ENCODE measurements at places on chromosomes 2 and 18.

GRCh38 chr2:73897240-73897583, 4.4 kb downstream of the ACTG2 start:
- DNase-seq = no peak

- no peak for DNase-seq
Observed at GRCh38 chr18:28635530-28635929, 458.6 kb upstream of the CDH2 start.

DNA sequence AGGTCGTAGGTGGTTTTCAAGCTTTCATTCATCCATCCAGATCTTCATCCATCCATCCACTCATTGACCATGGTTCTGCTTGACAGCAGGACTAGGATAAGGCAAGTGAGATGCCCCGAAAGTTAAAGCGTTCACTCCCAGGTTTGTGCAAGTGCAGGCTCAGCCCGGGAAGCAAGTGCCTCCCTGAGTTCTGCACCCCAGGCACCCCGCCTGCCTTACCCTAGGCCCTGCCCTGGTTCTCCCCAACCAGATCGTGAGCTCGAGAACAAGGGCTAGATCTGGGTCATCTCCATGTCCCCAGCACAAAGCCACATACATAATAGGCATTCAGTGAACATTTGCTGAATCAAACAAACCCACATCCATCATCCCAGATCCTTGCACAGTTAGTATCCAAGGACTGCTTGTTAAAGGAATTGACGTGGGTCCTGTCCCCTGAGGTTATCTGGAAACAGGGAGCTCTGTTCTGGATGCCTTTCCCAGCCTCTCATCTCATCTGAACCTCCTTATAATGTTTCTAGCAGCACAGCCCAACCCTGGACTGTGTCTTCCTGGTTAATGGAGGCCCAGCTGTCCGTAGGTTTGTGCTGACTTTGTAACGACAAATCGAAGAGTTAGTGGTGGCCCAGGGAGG, 116.1 kb upstream of the GPC1 start:
- no peak for DNase-seq

DNA sequence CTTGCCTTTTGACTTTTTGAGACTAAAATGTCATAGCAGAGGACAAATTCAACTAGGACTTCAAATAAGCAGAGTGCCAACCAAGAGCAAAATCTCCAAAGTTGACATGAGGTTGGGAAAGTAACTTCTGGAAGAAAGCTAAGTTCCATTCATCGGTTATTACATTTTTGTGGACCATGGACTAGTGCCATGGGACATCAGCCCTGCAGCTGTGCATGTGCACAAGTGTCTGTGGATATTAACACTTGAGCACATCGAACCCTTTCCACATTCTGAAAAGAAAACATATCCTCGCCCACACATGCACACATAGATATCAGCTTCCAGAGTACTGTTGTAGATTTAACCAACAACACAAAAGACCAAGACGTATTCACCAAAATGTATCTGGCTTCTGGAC, 262.6 kb downstream of the NYAP2 start:
- no peak for DNase-seq

GRCh38 chr2:99354070-99354469, 16.9 kb downstream of the EIF5B start:
- no peak for DNase-seq

GRCh38 chr2:228535396-228535795, 353.9 kb upstream of the SPHKAP start:
- no peak for DNase-seq

- DNase-seq = no peak
Observed at GRCh38 chr2:48355494-48355893, 174.5 kb upstream of the STON1 start.

- no peak for DNase-seq
Observed at GRCh38 chr2:98412751-98413458, 31.8 kb upstream of the INPP4A start.

GRCh38 chr2:12083081-12083581, 336.7 kb downstream of the LPIN1 start:
- DNase-seq = no peak

- no peak for DNase-seq
Observed at GRCh38 chr2:222445227-222445626, 20.9 kb downstream of the SGPP2 start.

GRCh38 chr2:201883606-201884369, 77.5 kb downstream of the CDK15 start:
- DNase-seq = no peak

GRCh38 chr2:57528499-57528898, 518.1 kb upstream of the VRK2 start:
- DNase-seq = no peak

GRCh38 chr2:10204326-10205161, 82.0 kb downstream of the RRM2 start:
- DNase-seq = no peak

DNA sequence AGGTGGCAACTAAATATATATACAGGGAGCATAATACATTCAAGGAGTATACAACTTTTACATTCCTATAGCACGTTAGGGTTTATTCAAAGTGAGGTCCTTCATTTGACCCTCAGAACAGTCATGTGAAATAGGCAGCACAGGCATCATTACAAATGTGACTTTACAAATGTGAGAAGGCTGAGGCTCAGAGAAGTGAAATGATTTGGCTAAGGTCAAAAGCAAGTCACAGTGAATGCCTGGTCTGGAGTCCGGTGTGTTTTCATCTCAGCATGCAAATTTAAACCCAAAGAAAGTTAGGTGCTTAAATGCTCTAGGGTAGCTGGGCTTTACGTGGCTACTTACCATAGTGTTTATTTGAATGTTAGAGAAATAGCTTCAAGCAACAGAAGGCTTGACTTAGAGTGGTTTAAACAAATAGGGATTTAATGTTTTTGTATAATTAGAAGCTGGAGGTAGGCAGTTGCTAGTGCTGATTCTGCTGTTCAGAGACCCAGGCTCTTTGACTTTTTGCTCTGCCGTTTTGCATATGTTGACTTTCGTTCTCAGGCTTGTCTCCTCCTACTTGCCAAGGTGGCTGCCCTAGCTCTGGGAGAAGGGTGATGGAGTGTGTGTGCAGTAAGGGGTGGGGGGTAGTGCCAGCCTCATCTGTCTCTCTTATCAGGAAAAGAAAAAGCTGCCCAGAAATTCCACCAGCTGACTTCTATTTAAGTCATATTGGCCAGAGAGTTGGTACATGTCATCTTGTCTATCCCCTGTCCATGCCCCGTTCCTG, 89.2 kb downstream of the PLCL1 start:
- no peak for DNase-seq

DNA sequence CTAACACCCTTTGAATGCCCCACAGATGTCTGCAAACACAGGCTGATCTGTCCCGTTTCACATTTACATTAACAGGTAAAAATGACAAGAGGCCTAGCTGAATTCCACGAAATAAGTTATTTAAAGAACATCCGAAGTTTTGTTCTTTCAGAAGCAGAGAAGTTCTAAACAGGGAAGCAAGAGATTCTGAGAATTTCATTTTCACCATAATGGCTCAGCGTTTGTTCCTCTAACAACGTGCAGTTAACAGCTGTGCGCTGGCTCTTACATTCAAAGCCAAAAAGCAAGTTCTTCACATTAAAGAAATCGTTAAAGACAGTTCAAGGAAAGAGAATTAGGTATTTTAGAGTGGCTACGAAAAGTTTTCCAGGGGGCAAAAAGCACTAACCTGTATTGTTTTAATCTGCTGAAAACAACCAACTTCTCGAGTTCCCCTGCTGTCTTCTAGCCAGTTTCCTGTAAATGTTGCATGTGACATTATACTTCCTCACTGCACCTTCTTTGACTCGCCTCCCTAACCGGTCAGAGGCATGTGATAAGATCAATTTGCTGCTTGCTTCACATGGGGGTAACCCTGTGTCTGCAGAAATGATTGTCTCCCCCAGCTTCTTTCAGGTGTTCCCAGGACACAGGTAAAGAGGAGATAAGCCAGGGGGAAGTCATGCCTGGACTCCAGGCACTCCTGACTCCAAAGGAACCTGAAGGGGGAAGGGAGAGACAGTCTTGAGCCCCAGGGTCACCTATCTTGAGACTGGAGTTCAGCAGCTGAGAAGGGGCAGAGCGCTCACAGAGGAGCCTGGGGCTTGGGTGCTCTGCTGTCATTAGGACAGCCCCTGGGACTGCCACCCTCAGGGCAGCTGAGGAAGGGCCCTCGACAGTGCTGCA, 36.8 kb upstream of the WIPF1 start:
- DNase-seq = no peak

DNA sequence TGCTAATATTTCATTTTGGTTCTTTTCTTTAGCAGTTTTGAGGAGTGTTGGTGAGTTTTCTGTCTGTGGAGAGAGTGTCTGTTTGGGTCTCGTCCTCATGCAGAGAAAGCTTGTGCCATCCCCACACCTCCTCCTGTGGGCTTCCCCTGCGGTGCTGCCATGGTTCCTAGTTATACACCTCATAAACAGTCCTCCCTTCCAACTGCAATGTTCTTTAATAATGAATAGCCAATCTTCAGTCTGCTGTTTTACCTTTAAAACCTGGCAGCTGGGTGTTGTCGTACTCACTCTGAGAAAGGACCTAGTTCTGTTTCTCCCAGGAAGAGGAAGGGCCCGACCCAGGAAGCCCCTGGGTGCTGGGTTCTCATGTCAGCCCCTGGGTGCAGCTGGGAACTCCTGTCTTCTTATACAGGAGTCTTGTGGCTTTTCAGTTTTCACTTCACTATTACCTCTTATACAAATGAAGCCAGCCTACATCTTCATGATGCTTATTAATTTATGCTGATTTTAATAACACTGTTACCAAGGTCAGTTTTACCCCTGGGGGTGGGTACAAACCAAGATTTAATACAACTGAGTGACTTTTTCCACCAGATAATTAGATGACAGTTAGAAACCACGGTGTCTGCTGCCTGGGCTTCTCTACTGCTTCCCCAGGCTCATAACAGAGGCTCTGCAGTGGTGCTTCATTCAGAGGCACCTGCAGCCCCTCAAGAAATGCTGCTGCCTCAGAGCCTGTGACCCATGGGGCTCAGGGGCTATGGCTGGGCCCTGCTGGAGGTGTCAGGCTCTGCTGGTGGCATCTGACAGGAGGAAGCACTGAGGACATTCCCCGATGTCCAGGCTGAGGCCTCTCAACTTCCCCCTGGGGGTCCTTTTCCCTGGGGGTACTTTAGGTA, 59.1 kb downstream of the COA5 start:
- no peak for DNase-seq

DNA sequence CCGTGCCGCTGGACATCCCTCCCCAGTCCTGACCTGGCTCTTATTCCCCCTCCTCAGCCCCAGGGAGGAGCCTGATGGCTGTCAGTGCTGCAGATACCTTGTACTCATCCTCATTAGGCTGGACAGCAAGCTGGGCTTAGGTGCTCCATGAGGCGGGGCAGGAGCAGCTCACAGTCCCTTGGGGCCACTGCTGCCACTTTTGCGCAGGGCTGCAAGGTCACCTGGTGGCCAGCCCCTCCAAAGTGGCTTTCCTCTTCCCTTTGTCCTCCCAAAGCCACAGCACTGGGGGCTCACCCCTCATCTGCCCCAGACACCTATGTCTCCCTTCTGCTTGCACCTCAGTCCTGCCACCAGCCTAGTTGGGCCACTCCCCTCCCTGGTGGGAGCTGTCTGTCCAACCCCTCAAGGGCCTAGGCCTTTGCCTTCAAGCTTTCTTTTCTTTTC, 60.8 kb downstream of the FAM168B start:
- no peak for DNase-seq

DNA sequence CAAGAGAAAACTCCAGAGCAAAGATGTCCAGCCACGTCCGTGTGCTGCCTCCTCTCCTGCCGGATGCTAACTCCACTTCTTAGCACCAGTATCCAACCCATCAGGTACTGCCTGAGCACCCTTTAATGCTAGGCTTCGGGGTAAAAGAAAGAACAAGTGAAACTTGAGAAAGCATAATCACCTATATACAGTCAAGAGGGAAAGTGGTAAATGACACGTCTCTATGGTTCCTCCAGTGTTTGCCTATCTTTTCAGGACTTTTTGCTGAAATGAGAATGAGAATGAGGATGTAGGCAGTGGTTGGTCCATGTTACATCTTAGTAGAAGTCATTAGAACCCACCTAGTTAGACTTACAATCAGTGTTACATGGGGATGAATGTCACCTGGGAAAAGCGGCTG, 47.9 kb downstream of the EPHA4 start:
- no peak for DNase-seq

DNA sequence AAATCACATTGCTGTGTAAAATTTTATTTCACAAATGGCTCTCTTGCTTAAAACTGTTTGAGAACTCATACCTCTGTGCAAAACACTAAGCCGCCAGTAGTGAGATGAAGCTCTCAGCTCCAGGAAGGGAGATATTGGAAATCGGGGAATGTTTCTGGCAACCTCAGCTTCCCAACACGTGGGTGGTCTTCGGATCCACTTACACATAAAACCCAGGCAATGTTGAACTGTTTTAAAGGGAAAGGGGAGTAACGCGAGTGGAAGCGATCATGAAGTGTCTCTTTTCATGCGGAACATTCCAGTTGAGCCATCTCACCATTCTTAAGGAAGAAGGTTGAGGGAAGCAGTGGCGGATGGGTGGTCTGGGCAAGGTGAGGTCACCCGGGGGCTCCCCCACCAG, 136.8 kb downstream of the ASB1 start:
- no peak for DNase-seq

- DNase-seq = no peak
Observed at GRCh38 chr18:35089891-35090550, 48.8 kb downstream of the MAPRE2 start.

DNA sequence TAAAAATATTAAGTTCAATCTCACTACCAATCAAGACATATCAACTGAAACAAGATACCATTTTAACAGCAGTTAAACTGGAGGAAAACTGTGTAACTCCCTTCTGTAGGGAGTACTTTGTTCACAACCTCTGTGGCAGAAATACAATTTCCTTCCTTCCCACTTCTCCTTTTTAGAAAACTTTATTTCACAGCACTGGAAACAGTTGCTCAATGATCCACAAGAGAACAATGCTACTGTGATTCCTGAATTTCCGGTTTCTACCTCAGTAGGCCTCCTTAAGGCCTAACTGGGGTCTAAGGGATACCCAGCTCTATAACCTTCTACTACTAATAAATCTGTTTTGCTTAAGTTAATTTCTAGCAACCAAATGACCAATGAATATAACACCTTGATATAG, 14.1 kb downstream of the TLK1 start:
- no peak for DNase-seq

DNA sequence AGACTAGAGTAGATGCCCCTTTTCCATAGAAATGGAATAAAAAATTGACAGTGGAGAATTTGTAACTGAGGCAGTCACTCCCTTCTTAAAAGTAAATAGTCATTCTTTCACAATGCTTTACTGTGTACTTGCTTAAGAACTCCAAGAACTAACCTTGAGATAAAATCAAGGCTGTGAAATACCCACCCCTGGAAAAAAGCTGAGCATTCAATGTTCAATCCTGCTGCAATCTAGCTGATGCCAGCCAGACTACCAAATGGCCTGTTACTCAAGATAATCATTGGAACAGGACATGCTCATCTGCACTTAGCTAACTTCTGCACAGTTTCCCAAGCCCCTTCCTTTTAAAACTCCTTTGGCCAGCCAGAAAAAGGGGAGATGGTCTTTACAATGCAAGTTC, 367.4 kb upstream of the GULP1 start:
- no peak for DNase-seq

GRCh38 chr18:34467058-34467457, 242.3 kb upstream of the NOL4 start:
- no peak for DNase-seq

- DNase-seq = no peak
Observed at GRCh38 chr2:11180653-11181052, 25.4 kb downstream of the SLC66A3 start.

- DNase-seq = no peak
Observed at GRCh38 chr18:36195427-36196122, 8.3 kb downstream of the MOCOS start.

Data from NCI-H2081 treated with DMSO at 0.1 percent for 48 hours (cell line).